ENCODE measurements at places on chromosomes 4 and X. TPM values are rescaled to one million over a fixed set of nuclear protein-coding genes. Genes with fewer than 3 reads are reported as not detected.

Gene CD38
- total RNA-seq, result not detected

Gene SERTM2
- total RNA-seq, result under 0.01 TPM

Gene CACNA1F
- total RNA-seq, result not detected

Gene EDA2R
- total RNA-seq, result 23.8 TPM

Gene CDK16
- total RNA-seq, result 69.4 TPM

Gene USP17L13
- not detected for total RNA-seq

Gene NAP1L3
- 5.3 TPM for total RNA-seq

Gene PPARGC1A
- under 0.01 TPM for total RNA-seq

Gene SRPX2
- 20.6 TPM for total RNA-seq

Gene MTMR8
- total RNA-seq, result under 0.01 TPM

Gene PCYT1B
- total RNA-seq, result under 0.01 TPM

Gene HGFAC
- not detected for total RNA-seq

Gene PLXNB3
- 0.36 TPM for total RNA-seq

Gene CFAP299
- 1.1 TPM for total RNA-seq

Gene ODAPH
- not detected for total RNA-seq

Gene POLN
- total RNA-seq, result 0.72 TPM

Data from IMR-90 (cell line).